ENCODE measurements at places on chromosomes 5 and 9.

DNA sequence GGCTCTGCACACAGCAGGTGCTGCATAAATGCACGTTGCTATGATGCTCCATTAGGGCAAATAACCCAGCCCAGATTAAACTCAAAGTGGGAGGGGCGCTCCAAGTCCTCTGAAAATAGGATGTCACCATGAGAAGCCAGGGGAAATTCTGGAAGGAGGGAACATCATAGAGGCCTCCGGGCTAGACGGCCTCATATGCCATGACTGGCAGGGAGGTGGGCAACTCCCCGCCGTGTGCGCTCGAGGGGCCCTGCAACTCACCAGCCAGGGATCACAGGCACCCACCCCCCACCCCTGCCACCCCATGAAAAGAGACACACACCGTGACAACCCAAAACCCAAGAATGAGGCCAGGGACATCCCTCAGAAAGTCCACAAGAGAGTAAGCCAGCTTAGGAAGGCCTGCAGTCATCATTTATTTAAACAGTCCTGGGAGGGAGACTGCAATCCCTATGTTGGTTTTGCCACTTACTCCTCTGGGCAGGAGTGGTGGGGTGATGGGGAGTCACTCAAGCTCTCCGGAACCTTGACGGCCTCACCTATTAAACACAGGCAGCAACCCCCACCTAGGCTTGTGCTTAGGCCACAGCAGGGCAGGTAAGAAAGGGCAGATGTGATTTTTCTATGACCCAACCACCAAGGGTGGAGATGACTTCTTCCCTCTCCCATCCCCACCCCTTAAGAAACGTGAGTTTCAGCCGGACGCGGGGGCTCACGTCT is 4.0 kb downstream of the VAV2 start:
- no peak for DNase-seq

DNA sequence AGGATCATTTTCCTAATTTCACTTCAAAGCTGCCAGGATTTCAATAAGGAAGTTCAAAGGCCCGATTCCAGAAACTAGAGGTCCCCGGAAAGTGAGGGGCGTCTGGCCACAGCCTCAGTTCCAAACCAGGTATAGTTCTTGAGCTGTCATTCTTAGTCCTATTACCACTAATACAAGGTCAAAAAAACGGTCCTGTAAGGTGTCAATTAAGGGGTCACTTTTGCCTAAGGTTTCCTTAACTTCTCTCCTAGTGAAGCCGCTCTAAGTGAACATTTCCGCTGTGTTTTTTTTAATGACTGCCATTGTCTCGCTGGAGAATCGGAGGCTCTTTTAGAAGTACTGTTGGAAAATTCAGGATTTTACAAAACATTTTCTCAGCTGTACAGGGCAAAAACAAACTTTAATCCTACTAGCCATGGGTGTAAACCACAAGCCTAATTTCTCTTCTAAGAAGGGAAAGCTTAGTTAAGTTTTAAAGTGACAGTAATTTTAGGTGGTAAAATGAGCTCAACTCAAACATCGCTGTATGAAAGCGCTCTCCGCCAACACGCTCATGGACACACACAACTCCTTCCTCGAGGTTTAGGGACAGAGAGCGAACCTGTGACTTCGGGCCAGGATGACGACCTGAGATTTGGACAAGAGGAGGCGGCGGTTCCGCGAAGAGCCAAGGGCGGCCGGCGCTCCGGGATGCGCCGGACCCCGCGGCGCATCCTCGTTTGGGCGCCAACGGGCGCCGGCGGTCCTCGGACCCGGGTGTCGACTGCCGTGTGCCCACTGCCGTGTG is 76.7 kb upstream of the IFNE start:
- DNase-seq: no peak

DNA sequence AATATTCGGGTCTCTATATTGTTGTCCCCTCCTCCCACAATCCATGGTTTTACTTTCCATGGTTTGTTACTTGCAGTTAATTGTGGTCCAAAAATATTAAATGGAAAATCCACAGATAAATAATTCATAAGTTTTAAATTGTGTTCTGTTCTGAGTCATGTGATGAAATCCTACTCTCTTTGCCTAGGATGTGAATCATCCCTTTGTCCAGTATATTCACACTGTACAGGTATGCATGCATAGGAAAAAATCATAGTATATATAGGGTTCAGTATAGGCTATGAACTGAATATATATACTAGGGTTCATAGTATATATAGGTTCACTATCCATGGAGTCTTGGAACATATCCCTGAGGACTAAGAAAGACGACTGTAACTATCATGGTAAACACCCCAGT is 19.6 kb downstream of the INSYN2B start:
- DNase-seq: no peak

GRCh38 chr5:159902444-159903121 is 13.7 kb upstream of the ADRA1B start:
- DNase-seq: no peak

GRCh38 chr5:168423971-168424370 is 62.3 kb upstream of the RARS1 start:
- no peak for DNase-seq
